Cardiac muscle cell (in vitro differentiated cells and primary cell): ENCODE measurements at places on chromosomes 1 and 21. TPM values are rescaled to one million over a fixed set of nuclear protein-coding genes. Genes with fewer than 3 reads are reported as not detected.

ZNF669 gene
- total RNA-seq = 14.6 and 23.2 TPM in 2 replicates

DNA sequence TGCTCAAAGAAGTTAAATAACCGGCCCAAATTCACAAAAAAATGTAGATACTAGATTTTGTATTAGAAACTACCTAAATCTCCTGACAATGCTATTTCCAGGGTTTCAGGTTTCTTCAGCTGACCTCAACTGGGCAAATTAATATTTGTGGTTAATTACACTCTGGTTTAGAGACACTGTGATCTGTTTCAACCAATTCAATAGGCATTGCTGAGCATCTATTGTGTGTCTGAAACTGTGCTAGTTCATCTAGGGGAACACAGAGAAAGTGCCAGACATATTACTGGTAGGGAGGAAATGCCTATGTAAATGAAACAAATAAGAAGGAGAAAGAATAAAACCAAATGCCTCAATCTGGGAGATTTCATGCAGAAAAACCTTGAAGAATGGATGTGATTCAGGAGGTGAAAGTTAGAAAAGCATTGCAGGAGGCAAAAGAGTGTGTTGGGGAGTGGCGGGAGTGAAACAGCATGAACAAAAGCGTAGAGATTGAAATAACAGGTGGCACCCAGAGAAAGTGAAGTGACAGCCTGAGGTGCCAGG is 51.3 kb upstream of the IVNS1ABP start:
- H3K36me3 ChIP-seq = no peaks in the 10 kb centered on the region
- H3K27ac ChIP-seq = no peak overlapping the region
- H3K4me1 ChIP-seq = no peaks in the 10 kb centered on the region
- H3K27me3 ChIP-seq = no peaks in the 10 kb centered on the region

- H3K4me3 ChIP-seq = no peak overlapping the region
- no peak overlapping the region for H3K27ac ChIP-seq
- H3K4me1 ChIP-seq = peaks cover 12% of the 10 kb centered on the region
- H3K27me3 ChIP-seq = peaks cover 5% of the 10 kb centered on the region
Observed at GRCh38 chr1:907611-908451, 15.9 kb upstream of the SAMD11 start.

SYNC gene
- total RNA-seq = 2.5 and 4.5 TPM in 2 replicates

SLAMF1 gene
- not detected in 2 replicates for total RNA-seq

DNA sequence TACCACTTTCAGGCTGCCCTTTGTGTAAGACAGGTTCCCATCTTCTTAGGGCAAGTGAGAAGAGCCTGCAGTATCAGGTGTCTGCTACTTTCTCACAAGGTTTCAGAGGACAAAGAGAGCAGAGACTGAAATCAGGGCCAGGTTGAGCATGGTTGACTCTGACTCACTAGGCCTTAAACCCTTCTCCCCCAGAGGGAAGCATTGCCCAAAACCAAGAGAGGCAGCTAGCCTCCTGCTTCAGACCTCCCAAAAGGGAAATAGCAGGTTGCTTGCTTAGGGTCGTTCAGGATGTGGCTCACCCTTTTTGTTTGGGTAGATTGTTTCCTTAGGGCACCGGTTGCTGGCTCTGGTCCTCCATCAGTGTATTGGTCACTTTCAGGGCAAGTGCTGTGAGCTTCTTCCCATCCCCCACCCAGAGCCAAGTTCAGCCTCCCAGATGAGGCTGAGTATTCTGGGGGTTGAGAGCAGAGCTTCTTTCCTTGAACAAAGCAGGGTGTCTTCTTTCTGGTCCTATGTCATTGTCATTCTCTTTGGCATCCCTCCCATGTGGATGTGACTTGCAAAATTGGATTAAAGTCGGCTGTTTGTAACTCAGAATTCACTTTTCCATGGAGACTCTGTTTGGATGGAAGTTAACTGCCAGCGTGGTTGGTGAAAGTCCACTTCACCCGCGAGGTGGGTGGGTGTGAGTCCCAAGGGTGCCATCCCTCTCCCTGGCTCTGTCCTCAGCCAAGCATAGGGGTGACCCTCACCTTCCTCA is 55.5 kb upstream of the GALNT2 start:
- no peaks in the 10 kb centered on the region for H3K36me3 ChIP-seq
- no peak overlapping the region for H3K27ac ChIP-seq
- H3K4me1 ChIP-seq = no peaks in the 10 kb centered on the region
- no peaks in the 10 kb centered on the region for H3K27me3 ChIP-seq

NHLH1 gene
- total RNA-seq = 0.11 and 0.12 TPM in 2 replicates

MAP3K21 gene
- 1.8 and 2.9 TPM in 2 replicates for total RNA-seq

GRCh38 chr1:101849356-101849755 is 147.4 kb downstream of the OLFM3 start:
- H3K27ac ChIP-seq = no peak overlapping the region
- H3K36me3 ChIP-seq = no peaks in the 10 kb centered on the region
- no peaks in the 10 kb centered on the region for H3K27me3 ChIP-seq
- H3K4me1 ChIP-seq = peaks cover 6% of the 10 kb centered on the region
- no peak overlapping the region for H3K4me3 ChIP-seq

- no peak overlapping the region for H3K27ac ChIP-seq
- H3K27me3 ChIP-seq = no peaks in the 10 kb centered on the region
- H3K4me1 ChIP-seq = no peaks in the 10 kb centered on the region
- no peaks in the 10 kb centered on the region for H3K36me3 ChIP-seq
- no peak overlapping the region for H3K4me3 ChIP-seq
Observed at GRCh38 chr1:243980471-243980870, 70.6 kb upstream of the ZBTB18 start.

GRCh38 chr1:76615253-76616035 is 251.8 kb upstream of the ST6GALNAC5 start:
- H3K36me3 ChIP-seq = no peaks in the 10 kb centered on the region
- no peak for DNase-seq
- no peaks in the 10 kb centered on the region for H3K27me3 ChIP-seq
- H3K4me3 ChIP-seq = no peak overlapping the region

SLC16A4 gene
- 0.21 and 0.66 TPM in 2 replicates for total RNA-seq

FAM177B gene
- not detected in 2 replicates for total RNA-seq

DNA sequence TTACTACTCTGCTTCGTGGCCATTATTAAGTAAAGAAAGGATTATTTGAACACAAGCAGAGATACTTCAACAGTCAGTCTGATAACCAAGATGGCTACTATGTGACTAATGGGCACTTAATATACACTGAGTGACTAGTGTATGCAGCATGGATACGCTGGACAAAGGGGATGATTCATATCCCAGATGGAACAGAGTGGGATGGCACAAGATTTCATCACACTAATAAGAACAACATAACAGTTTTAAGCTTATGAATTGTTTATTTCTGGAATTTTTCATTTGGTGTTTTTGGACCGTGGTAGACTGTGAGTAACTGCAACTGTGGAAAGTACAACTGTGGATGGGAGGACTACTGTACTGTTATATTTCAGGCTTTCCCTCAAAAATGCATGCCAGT is 9.4 kb downstream of the ZCCHC17 start:
- peaks cover 2% of the 10 kb centered on the region for H3K36me3 ChIP-seq
- no peaks in the 10 kb centered on the region for H3K27me3 ChIP-seq
- no peak overlapping the region for H3K27ac ChIP-seq
- H3K4me3 ChIP-seq = no peak overlapping the region

GRCh38 chr1:42456754-42457089 is 379 bp downstream of the PPCS start:
- no peaks in the 10 kb centered on the region for H3K36me3 ChIP-seq
- H3K4me3 ChIP-seq = peak overlapping the region; percentile 45
- H3K4me1 ChIP-seq = peaks cover 4% of the 10 kb centered on the region
- DNase-seq = no peak

SPATA45 gene
- 2.9 TPM in 1 of 2 replicates, not detected in the other for total RNA-seq

LRRN2 gene
- total RNA-seq = 3.7 and 5.0 TPM in 2 replicates

GRCh38 chr1:103108376-103109150 is at the start of gene COL11A1:
TSS of gene COL11A1 (minus strand) at chr1:103108522. CDS start at chr1:103108178, 344 bp downstream.
- peak; percentile 31 for DNase-seq
- no peaks in the 10 kb centered on the region for H3K27me3 ChIP-seq
- H3K4me1 ChIP-seq = peaks cover 12% of the 10 kb centered on the region
- H3K27ac ChIP-seq = peak within 1 kb of the TSS; percentile 74

GRCh38 chr1:198560161-198560560 is 19.7 kb upstream of the ATP6V1G3 start:
- no peaks in the 10 kb centered on the region for H3K4me1 ChIP-seq
- no peak overlapping the region for H3K4me3 ChIP-seq
- no peak overlapping the region for H3K27ac ChIP-seq
- DNase-seq = no peak
- no peaks in the 10 kb centered on the region for H3K27me3 ChIP-seq

GRCh38 chr21:36800734-36801133 is 101.8 kb downstream of the SIM2 start:
- no peaks in the 10 kb centered on the region for H3K4me1 ChIP-seq
- no peak overlapping the region for H3K27ac ChIP-seq
- H3K36me3 ChIP-seq = no peaks in the 10 kb centered on the region
- no peak for DNase-seq
